ENCODE measurements at places on chromosomes 4 and X. TPM values are rescaled to one million over a fixed set of nuclear protein-coding genes. Genes with fewer than 3 reads are reported as not detected.

BTC gene
- total RNA-seq, result not detected

CT45A3 gene
- not detected for total RNA-seq

KCNE5 gene
- 0.23 TPM for total RNA-seq

ANKRD37 gene
- total RNA-seq, result 18.1 TPM

CDS1 gene
- total RNA-seq, result 0.08 TPM

GPR50 gene
- not detected for total RNA-seq

NPY1R gene
- not detected for total RNA-seq

MORC4 gene
- 8.4 TPM for total RNA-seq

VCX3A gene
- not detected for total RNA-seq

RHOH gene
- 191 TPM for total RNA-seq

DCAF8L2 gene
- total RNA-seq, result not detected

CDKL2 gene
- 1.1 TPM for total RNA-seq

TDO2 gene
- total RNA-seq, result not detected

Data from activated naive CD4-positive, alpha-beta T cell treated with anti-CD3 and anti-CD28 coated beads, Interleukin-2, amount 10 ng/mL, durations not matched to agents 5 hours and 36 hours (primary cell).